T1000 (cell line): ENCODE measurements at places on chromosomes 1 and 21.

DNA sequence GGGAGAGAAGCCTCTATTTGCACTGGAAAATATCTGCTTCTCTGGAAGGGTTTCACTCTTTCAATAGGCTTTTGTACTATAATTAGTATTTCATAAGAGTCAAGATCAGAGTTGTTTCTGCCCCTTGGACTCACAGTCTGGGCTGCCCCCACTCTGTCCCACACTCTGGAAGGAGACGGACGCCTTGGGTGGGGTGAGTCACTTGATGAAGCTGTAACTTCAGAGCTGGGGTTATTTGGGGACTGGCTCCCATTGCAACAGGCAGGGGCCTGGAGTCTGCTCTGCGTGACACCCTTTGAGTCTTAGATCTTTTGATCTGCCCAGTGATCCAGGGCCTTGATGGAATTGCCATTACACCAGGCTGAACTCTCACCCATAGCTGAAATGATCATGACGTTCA is 4.0 kb upstream of the KCNA10 start:
- no peak for DNase-seq

GRCh38 chr1:184822267-184822666 is 67.6 kb upstream of the EDEM3 start:
- no peak for DNase-seq

GRCh38 chr1:226444901-226445300 is 37.0 kb upstream of the PARP1 start:
- no peak for DNase-seq

- no peak for DNase-seq
These were observed 358.9 kb downstream of the RPS6KC1 start for GRCh38 chr1:213409971-213410370.

DNA sequence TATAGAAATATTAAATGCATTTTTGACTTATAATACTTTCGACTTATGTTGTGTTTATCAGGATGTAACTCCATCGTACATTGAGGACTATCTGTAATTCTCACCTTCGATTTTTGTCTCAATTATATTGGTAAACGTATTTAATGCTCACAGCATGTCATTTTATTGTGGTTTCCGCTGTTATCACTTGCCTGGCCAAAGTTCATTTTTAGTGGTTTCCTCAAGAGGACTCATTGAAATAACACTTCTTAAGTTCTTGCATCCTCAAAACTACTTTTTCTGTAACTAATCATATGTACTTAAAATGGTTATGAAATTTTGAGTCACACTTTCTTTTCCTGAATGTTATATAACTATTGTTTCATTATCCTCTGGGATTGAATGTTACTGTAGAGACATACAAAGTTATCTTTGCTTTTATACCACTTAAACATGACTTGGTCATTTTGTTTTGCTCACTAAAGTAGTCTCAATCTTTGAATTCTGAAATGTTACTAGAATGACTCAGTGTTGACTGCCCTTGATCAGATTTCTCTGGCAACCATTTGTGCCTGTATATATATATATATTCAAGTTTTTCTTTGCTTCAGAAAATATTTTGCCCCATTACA is 289.6 kb upstream of the PROX1 start:
- DNase-seq = no peak

DNA sequence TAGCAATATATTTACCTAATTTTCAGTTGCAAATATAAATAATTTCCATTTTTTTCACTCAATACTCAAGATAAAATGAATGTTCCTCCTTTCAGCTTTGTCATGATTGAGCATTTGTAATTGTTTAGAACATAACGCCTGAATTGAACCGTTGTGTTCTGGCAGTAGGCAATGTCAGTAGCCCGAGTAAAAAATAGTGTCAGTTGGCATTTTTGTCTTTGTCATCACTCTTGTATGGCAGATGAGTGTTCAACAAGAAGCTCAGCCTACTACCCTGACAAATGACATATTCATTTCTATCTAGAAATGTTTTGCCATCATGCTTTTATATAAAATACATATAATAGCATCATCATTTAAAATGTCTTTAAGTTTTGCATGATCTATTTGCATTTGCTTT is 691.4 kb upstream of the NCAM2 start:
- no peak for DNase-seq

GRCh38 chr1:228958121-228958520 is 222.8 kb downstream of the RHOU start:
- DNase-seq = no peak

- DNase-seq = no peak
These were observed 150.3 kb downstream of the DHRS3 start for GRCh38 chr1:12467570-12468286.

DNA sequence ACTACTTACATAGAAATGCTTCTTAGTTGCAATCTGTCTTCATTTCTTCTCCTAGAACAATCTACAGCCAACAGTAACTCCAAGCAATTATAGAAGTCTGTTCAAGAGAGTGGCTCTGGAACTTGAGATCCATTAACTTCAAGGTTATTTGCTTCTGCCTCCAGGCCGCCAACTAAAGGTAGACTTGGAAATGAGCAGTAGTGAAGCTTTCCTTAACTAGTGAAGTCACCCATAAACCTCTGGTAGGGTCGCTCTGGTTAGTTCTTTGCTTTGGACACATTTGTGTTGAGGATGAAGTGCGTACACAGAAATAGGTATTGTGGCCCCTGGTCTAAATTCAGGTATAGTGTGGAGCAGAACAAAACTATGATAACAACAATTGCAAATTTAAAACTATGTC is 809.9 kb upstream of the RGS18 start:
- DNase-seq = no peak

DNA sequence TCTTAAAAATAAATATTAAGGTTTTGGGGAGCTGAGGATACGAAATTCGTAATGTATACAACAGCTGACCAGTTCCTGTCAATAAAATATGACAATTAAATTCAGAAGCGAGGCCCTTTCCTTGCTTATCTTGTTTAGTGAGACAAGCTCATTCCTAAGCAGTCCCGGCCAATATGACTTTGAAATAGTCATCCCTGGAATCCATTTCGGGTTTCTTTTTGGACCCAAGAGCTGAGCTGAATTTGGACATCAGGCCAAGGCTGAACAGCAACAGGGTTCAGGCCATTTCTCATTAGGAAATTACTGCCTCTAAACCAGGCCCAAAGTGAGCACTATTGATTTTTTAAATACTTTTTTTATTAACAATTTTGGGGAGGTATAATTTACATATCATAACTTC is 17.3 kb upstream of the FMN2 start:
- DNase-seq = no peak

DNA sequence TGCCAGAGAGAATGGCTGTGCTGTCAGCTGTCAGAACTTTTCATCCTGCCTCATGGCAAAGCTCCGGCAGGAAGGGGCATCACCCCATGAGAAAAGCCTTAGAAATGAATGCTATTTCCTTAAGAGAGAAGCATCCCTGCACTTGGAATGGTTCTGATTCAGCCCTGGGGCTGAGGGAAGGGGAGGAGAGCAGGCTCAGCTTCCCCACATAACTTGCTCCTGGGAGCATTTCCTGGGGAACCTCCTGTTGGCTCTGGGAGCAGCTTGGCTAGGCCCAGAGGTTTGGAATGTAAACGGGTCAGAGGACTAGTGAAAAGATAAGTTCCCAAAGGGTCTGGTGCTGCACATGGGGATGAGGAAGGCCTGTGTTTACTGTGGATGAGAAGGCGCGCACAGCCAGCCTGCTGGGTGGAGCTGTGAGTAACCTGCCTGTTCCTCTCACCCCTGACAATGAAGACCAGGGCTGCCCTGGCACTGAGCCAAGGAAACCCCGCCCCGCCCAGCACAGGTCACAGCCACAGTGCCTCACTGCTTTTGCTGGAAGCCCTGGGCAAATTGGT is 5.0 kb downstream of the PRELP start:
- DNase-seq = peak; percentile 49

GRCh38 chr1:85411567-85412305 is 53.2 kb downstream of the DDAH1 start:
- DNase-seq = no peak

DNA sequence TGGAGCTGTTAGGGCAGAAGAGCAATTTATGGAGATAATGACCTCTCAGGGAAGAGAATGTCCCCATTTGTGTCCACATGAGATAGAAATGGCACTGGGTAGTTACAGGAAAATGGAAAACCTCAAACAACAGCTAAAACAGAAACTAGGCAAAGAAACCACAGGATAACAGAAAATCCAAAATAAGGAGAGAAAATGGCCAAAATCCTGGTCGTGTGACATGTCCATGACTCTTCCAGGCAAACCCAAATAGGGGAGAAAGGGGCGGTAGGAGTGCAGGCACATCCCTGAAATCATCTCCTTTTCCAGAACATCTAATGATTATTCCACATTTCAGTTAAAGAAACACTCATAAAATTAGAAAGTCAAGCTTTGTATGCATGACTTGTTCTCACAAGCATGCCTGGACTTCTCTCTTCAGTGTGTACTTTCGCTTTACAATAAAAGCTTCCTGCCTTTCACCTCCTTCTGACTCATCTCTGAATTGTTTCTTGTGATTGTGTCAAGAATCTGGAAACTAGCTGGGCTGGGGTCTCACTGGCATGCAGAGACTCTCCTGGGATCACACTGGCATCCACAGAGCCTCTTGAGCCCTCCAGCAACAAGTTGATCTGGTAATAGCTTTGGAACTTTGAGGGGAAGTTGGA is 171.4 kb upstream of the ZP4 start:
- DNase-seq = peak; percentile 14

DNA sequence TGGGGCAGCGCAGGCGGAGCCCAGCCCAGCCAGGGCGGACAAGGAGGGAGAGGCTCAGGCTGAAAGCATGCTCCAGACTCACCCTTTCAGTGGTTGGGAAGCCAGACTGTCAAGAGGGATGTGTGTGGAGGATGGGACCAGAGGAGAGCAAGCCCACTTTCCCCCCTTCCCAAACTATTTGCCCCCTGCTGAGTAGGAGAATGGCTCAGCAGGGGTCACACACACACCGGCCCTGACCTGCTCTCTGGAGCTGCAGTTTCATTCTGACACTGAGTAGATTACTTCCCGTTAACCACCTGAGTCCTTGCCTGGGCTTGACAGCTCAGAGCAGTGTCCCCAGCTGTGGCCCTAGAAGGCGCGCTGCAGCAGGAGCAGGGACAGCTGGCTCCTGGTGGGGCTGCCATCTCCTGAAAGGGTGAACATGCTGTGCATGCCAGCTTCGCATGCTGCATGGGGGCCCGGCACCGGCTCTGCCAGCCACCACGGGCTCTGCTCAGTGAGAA is 51.6 kb upstream of the CNTN2 start:
- no peak for DNase-seq

DNA sequence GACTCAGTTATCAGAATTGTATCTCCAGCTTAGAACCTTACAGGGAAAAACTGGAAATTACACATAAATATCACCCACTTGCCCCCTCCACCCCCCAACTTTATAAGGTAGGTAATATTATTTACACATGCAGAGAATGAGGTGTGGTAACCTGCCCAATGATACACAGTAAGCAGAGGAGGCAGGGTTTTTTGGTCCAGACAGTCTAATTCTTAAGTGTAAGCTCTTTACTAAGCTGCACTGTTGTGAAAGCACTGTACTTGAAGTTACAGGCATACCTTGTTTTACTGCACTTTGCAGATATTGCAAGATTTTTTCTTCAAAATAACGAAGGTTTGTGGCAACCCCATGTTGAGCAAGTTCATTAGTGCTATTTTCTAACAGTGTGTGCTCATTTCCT is 24.8 kb upstream of the MYOCOS start:
- no peak for DNase-seq

- DNase-seq = no peak
These were observed 30.6 kb downstream of the HFM1 start for GRCh38 chr1:91374086-91374485.

- no peak for DNase-seq
These were observed 286.5 kb upstream of the B3GALT2 start for GRCh38 chr1:193472838-193473398.
